Astrocyte (in vitro differentiated cells and primary cell): ENCODE measurements at places on chromosomes 11 and 22. TPM values are rescaled to one million over a fixed set of nuclear protein-coding genes. Genes with fewer than 3 reads are reported as not detected.

DNA sequence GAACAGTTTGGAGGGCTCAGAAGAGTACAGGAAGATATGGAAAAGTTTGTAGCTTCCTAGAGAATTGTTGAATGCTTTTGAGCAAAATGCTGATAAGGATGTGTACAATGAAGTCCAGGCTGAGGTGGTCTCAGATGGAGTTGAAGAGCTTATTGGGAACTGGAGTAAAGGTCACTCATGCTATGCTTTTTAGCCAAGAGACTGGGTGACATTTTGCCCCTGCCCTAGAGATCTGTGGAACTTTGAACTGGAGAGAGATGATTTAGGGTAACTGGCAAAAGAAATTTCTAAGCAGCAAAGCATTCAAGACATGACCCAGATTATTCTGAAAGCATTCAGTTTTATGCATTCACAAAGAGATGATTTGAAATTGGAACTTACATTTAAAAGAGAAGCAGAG lies 27.9 kb upstream of the CABP2 start:
- DNase-seq, result no peak

Gene MAJIN
- total RNA-seq, result not detected in 2 replicates

DNA sequence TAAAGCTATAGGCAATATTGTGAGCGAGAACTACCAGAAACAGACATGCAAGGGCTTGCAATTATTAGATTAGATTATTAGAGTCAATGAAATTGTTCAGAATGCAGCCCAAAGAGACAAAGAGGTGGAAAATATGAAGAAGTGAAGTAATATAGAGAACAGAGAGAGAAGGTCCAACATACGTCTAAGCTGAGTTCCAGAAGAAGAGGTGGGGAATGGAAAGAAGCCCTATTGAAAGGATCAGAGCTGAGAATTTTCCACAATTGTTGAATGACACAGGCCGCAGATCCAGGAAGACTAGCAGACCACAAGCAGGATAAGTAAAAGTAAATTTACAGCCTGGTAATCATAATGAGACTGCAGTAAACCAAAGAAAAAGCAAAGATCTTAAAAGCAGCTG lies 93.2 kb downstream of the EXT2 start:
- peak; percentile 12 for DNase-seq

DNA sequence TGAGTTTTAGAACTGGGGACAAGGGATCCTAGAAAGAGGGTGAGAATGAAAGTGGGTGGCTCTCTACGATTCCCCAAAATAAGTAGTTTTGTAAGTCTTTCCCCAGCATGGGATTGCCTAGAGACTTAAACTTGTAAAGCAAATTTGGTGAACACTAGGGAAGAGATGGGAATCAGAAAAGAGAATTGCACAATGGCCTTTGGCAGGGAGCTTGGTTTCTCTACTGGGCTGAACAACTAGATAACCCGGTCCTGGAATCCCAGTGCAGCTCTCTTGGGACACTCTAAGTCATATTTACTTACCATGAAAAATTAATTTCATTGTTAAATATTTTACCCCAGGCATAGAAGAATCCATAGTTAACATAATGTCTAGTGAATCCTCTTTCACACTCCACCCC lies 16.5 kb upstream of the USP18 start:
- no peak for DNase-seq

DNA sequence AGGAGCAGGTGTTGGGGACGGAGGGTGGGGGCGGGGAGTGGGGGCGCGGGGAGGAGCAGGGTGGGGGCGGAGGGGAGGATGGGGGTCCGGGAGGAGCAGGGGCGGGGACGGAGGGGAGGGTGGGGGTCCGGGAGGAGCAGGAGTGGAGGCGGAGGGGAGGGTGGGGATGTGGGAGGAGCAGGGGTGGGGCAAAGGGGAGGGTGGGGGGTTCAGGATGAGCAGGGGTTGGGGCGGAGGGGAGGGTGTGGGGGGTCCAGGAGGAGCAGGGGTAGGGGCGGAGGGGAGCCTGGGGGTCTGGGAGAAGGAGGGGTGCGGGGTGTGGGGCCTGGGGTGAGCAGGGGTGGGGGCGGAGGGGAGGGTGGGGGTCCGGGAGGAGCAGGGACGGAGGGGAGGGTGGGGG lies 17.1 kb downstream of the CRELD2 start:
- DNase-seq, result no peak

DNA sequence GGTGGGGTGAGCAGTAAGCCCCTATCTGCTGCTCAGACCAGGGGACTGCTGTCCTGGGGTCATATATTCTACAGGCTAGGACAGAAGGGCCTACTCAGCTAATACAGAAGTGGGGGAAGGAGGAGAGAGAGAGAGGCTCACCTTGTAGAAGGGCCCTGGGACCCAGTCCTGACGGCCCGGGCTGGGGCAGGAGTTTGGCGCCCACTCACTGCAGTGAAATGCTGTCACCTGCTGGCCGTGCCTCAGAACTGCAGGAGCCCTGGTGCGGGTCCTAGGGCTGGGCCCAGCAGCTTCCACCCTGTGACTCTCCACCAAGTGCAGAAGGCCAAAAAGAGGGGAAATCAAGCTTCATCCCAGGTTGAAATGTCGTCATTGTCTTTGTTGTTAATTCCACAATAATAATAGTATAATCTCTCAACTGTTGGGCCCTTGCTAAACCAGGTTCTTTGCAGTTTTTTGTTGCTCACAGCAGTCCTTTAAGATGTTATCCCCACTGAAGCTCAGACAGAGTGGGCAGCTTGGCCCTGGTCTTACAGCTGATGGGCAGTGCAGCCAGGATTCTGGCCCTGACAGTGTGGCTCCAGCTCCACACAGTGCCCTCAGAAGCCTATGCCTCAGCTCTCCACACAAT lies 29.6 kb downstream of the TRIM29 start:
- peak; percentile 8 for DNase-seq

- DNase-seq, result no peak
Observed at GRCh38 chr22:20386336-20386735, 7.6 kb upstream of the ZNF74 start.

DNA sequence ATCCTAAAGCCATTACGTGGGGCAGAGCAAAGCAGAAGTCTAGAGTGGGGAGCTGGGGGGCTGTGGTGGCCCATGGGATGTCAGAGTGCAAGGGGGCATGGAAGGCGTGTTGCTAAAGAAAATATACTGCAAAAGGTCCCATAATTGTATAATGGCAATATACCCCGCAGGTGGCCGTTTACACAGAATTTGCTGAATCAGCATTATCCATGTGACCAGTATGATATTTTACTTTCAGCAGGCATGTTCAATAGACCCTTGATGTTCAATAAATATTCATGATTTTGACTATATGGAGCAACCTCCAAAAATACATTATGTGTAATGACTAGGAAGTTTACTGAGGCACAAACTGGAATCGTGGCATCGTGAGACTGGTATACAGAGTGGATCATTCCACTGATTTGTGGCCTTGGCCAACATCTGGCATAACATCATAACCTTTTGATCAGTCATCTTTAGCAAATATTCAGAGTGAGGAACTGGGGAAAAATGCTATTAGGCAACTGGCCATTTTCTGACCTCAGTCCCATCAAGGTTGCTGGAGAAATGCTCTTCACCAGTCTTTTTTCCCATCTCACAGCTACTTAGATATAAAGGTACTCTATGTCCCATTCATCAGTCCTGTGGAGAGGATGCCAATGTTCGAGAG lies 29.3 kb upstream of the PPP2R1B start:
- peak; percentile 60 for DNase-seq

DNA sequence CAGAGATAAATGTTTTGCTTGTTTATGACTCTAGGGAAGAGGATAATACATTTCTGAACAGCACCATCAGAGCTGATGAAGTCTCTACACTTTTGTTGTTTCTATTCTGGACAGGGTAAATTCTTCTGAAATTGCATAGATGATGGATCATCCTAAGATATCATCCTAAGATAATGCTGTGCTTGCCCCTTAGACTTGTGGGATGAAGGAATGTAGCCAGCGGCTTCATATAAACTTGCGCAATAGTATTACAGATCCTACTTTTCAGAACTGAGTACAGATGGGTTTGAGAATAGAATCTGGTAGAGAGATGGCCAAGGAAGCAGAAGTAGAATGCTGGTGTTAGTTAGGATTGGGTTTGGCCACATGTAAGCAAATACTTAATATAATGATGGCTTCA lies 61.0 kb downstream of the NCAM1 start:
- DNase-seq, result peak; percentile 45

Gene NEFH
- total RNA-seq, result 3.1 TPM in 2 replicates

GRCh38 chr11:99325847-99326246 lies 305.1 kb downstream of the CNTN5 start:
- DNase-seq, result peak; percentile 81

Gene CCDC73
- not detected in 2 replicates for total RNA-seq

DNA sequence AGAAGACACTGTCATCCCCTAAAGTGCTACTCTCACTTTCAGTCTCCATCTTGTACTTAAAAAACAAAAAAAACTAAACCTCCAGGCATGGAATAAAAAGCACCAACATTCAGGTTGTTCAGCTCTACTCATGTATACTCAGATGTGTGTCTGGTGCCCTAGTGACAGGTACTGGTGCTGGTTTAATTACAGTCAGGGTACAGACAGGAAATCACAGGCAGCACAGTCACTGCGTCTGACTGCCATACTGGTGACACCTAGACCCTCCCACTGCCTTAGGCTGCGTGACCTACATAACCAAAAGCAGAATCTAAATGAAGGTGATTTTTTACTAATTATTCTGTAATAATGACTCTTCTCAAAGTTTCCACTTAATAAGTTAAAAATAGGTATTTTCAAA lies at the start of gene ARHGAP32:
ARHGAP32 (minus strand) TSS at position 176 of the 400 bp plus-strand sequence; CDS start at position 49, 127 bp downstream.
- DNase-seq, result no peak

DNA sequence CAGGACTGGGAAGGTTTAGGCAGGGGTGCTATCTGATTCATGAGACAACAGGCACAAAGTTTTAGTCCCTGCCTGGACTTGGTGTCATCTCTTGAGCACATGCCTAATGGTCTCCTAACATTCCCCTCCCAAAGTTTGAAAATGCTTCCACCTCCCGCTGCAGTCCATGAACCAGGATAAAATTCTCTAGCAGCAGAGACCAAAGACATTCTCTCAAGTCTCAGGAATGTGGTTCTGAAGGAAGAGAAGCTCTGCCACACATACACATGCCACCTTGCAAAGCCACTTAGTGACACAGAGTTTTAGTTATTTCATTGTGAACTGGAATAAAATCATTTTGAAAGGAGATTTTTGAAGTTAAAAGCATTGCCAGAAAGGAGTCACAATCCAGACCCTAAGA lies 15.5 kb downstream of the OR51B6 start:
- peak; percentile 44 for DNase-seq

Gene MMP12
- total RNA-seq, result not detected in 2 replicates

Gene EIF1AD
- 35.9 and 42.7 TPM in 2 replicates for total RNA-seq

DNA sequence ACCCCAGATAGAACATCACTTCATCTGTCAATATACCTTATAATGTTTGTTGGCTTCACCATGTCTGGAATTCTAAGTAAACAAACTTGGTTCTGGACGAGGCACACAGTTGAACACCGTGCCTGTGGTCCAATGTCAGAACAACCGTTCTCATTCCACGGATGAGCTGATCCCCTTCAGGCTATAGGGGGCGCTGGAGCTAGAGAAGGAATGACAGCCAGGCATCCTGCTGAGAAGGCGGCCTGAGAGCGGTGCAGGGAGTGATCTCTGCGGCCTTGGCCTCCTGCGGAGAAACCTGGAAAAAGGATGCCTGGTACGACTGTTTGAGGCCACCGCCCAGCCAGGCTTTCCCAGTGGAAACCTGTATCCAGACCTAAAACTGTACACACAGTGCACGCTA lies 48.7 kb downstream of the FDX1 start:
- DNase-seq, result no peak

DNA sequence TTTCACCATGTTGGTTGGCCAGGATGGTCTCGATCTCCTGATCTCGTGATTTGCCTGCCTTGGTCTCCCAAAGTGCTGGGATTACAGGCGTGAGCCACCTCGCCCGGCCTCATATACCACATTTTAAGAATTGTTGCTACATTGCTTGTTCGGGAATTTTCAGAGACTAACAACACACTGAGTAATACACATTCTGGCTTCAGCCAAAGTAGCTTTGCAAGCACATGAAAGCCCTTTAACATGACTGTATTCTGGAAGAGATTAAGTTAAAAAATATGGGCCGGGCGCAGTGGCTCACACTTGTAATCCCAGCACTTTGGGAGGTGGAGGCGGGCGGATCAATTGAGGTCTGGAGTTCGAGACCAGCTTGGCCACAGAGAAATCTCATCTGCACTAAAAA lies 15.0 kb downstream of the CRTAM start:
- DNase-seq, result peak; percentile 7
